ENCODE measurements at places on chromosomes 1 and 21. TPM values are rescaled to one million over a fixed set of nuclear protein-coding genes. Genes with fewer than 3 reads are reported as not detected.

KLHL17 gene
- total RNA-seq: 4.2 TPM

MAPKAPK2 gene
- 80.7 TPM for total RNA-seq

FGR gene
- 17.0 TPM for total RNA-seq

TSSK3 gene
- total RNA-seq: 1.1 TPM

DNA sequence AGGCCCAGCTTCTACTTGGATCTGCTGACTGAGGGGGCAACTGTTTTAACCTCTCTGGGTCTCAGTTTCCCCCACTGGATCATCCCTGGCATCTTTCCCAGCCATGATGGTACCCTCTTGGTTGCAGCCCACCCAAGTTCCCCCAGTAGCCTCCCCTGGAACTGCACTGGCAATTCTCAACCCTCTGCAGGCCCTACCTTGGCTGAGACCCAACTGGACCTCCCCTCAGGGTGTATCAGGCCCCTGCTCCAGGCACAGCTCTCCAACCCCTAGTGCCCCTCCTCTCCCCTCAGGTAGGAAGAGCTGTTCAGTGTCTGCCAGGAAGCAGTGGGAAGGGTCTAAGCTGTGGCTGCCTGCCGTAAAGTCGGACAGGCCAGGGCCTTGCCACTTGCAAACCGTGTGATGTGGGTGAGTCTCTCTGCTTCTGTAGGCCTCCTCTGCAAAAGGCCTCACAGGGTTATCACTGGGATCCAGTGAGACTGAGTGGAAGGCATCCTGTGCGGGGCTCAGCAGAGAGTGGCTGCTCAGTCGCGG, 32.1 kb downstream of the RHBG start:
- H3K27ac ChIP-seq: no peak overlapping the region
- no peaks in the 10 kb centered on the region for H3K4me1 ChIP-seq
- no peak overlapping the region for H3K4me3 ChIP-seq
- DNase-seq: no peak
- no peaks in the 10 kb centered on the region for H3K36me3 ChIP-seq

- DNase-seq: no peak
- H3K27me3 ChIP-seq: no peaks in the 10 kb centered on the region
- H3K4me1 ChIP-seq: peaks cover 24% of the 10 kb centered on the region
- H3K27ac ChIP-seq: peak overlapping the region; percentile 57
Observed at GRCh38 chr1:55580845-55581332, 365.7 kb upstream of the USP24 start.

DNA sequence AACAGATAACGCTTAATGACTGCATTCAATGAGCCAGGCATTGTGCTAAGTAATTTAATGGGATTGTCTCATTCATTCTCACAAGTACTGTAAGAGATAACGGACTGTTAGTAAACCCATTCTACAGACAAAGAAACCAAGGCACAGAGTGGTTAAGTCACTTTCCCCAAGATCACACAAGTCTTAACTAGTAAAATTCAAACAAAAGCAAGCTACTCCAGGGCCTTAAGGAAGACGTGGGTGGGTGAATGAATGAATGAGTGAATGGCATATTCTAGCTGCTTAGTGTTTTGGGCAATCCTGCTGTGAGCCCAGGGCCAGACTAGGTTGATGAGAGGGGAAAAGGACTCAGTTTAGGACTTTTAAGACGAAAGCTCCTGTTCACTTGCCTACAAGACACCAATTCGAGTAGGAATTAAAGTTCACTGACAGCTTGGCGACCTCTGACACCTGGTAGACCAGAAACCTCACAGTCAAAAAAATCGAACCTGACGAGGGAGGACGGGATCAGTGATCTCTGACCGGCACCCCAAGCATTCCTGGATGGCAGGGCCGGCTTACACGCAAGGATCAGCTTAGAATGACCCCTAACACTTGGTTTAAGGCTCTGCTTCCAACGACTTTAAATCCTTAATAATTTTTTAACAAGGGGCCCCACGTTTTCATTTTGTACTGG, 557 bp downstream of the EMC1 start:
- no peaks in the 10 kb centered on the region for H3K27me3 ChIP-seq
- no peaks in the 10 kb centered on the region for H3K36me3 ChIP-seq
- H3K27ac ChIP-seq: peak overlapping the region; percentile 91
- no peak for DNase-seq
- peaks cover 16% of the 10 kb centered on the region for H3K4me1 ChIP-seq

DNA sequence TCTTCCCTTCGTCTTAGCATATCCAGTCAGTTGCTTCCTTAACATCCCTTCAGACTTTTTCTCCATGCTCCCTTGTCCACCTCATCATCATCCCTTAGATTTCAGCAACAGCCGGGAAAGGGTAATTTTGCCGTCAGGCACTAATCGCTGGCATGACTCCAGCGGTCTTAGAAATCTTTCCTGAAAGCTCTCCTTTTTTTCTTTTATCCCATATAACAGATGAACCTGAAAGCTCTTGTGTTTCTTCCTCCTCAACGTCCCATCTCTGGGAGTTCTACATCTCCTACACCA, 10.4 kb upstream of the BOLA1 start:
- no peak for DNase-seq
- H3K27ac ChIP-seq: peak overlapping the region; percentile 100
- no peaks in the 10 kb centered on the region for H3K27me3 ChIP-seq
- H3K4me3 ChIP-seq: peak overlapping the region; percentile 76

- H3K4me3 ChIP-seq: no peak overlapping the region
- DNase-seq: no peak
- peaks cover 9% of the 10 kb centered on the region for H3K4me1 ChIP-seq
- no peaks in the 10 kb centered on the region for H3K36me3 ChIP-seq
- no peaks in the 10 kb centered on the region for H3K27me3 ChIP-seq
Observed at GRCh38 chr1:14937288-14937949, 216.1 kb upstream of the TMEM51 start.

DNA sequence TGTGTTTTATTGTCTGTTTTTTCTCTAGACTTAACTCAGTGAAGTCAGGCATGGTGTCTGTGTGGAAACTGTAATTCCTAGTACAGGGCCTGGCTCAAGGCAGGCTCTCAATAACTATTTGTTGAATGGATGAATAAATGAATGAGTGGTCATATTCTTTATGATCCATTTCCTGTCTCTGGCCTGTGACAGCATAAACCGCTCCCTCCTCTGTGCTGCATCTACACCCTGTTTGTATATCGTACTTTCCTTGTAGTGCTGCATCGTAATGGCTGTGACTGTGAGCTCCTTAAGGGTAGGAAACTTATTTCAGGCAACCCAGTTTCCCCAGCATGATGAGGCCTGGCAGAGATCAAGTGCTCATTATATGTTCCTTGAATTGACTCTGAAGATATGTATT, 337.5 kb upstream of the USP24 start:
- no peaks in the 10 kb centered on the region for H3K36me3 ChIP-seq
- H3K27me3 ChIP-seq: no peaks in the 10 kb centered on the region
- no peak overlapping the region for H3K4me3 ChIP-seq
- no peak overlapping the region for H3K27ac ChIP-seq

GRCh38 chr1:110605901-110606656, at the start of gene KCNA2:
KCNA2 (minus strand) TSS chr1:110606358; CDS start chr1:110604782, 1,576 bp downstream.
- DNase-seq: no peak
- peaks cover 10% of the 10 kb centered on the region for H3K4me1 ChIP-seq
- H3K27ac ChIP-seq: no peak within 1 kb of the TSS

GRCh38 chr1:161946071-161946987, 77.3 kb downstream of the OLFML2B start:
- no peak for DNase-seq
- no peak overlapping the region for H3K4me3 ChIP-seq
- H3K4me1 ChIP-seq: peaks cover 5% of the 10 kb centered on the region
- H3K27me3 ChIP-seq: no peaks in the 10 kb centered on the region

DNA sequence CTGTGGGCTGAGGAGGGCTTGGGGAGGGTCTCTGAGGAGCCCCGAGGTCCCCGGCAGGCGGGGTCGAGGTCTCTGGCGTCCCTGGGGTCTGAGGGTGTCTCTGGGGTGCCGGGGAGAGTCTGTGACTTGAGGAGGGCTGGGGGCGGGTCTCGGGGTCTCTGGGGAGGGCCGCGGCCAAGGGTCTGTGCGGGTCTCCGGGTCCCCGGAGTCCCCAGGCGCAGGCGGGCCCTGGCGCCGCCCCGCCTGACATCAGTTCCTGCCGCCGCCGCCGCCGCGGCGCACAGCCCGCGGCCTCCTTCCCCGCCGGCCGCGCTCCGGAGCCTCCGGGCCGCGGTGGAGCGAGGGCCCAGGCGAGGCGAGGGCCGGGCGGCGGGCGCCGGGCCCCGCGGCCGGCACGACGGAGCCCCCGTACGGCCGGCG, at the start of gene PLEKHM2:
PLEKHM2 (plus strand) TSS at position 279 of the 420 bp plus-strand sequence. CDS start 239 bp downstream, outside the sequence.
- peaks cover 36% of the 10 kb centered on the region for H3K4me1 ChIP-seq
- peak within 1 kb of the TSS; percentile 76 for H3K4me3 ChIP-seq
- no peaks in the 10 kb centered on the region for H3K36me3 ChIP-seq
- no peaks in the 10 kb centered on the region for H3K27me3 ChIP-seq
- H3K27ac ChIP-seq: peak within 1 kb of the TSS; percentile 97

- peak overlapping the region; percentile 95 for H3K27ac ChIP-seq
- H3K4me3 ChIP-seq: no peak overlapping the region
- DNase-seq: no peak
- H3K36me3 ChIP-seq: no peaks in the 10 kb centered on the region
- H3K27me3 ChIP-seq: no peaks in the 10 kb centered on the region
Observed at GRCh38 chr1:31573261-31573660, 3.1 kb upstream of the TINAGL1 start.

DNA sequence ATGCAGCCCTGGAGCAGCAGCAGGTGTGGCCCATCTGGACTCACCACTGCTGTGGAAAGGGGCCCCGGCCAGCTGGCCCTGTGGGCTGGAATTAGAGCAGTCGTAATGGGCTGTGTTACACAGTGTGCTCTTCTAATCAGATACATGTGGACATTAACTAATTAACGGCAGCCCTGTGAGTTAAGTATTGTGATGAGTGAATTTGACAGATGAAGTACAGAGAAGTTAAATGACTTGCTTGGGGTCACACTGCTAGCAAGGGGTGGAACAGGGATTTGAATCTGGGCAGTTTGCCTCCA, 58.6 kb downstream of the MDM4 start:
- H3K27ac ChIP-seq: no peak overlapping the region
- no peaks in the 10 kb centered on the region for H3K27me3 ChIP-seq
- H3K36me3 ChIP-seq: no peaks in the 10 kb centered on the region
- DNase-seq: no peak
- peaks cover 3% of the 10 kb centered on the region for H3K4me1 ChIP-seq
- H3K4me3 ChIP-seq: no peak overlapping the region

DNA sequence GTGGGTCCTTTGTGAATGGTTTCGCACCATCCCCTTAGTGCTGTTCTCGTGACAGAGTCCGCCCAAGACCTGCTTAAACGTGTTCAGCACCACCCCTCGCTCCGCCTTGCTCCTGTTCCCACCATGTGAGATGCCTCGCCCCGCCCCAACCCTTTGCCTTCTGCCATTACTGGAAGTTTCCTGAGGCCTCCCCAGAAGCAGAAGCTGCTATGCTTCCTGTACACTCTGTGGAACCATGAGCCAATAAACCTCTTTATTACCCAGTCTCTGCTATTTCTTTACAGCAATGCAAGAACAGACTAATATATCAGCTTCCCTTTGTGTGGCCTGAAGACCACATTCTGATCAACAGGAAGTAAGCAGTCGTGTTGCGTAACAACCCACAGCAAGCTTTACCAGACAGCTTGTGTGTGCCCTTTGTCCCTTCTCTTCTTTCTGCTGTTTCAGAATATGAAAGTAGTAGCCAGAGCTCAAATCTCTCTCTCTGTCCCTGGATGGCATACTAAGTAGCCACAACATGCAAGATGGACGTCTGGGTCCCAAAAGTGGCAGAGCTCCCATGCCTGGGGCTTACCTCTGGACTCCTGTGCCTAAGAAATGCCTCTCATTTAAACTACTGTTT, 14.1 kb downstream of the HENMT1 start:
- no peaks in the 10 kb centered on the region for H3K36me3 ChIP-seq
- peaks cover 15% of the 10 kb centered on the region for H3K4me1 ChIP-seq
- DNase-seq: peak; percentile 37
- peak overlapping the region; percentile 29 for H3K4me3 ChIP-seq
- no peaks in the 10 kb centered on the region for H3K27me3 ChIP-seq
- H3K27ac ChIP-seq: peak overlapping the region; percentile 58

- no peaks in the 10 kb centered on the region for H3K36me3 ChIP-seq
- no peaks in the 10 kb centered on the region for H3K4me1 ChIP-seq
- DNase-seq: no peak
- H3K27me3 ChIP-seq: no peaks in the 10 kb centered on the region
- no peak overlapping the region for H3K4me3 ChIP-seq
Observed at GRCh38 chr1:168799927-168800605, 71.1 kb upstream of the DPT start.

DNA sequence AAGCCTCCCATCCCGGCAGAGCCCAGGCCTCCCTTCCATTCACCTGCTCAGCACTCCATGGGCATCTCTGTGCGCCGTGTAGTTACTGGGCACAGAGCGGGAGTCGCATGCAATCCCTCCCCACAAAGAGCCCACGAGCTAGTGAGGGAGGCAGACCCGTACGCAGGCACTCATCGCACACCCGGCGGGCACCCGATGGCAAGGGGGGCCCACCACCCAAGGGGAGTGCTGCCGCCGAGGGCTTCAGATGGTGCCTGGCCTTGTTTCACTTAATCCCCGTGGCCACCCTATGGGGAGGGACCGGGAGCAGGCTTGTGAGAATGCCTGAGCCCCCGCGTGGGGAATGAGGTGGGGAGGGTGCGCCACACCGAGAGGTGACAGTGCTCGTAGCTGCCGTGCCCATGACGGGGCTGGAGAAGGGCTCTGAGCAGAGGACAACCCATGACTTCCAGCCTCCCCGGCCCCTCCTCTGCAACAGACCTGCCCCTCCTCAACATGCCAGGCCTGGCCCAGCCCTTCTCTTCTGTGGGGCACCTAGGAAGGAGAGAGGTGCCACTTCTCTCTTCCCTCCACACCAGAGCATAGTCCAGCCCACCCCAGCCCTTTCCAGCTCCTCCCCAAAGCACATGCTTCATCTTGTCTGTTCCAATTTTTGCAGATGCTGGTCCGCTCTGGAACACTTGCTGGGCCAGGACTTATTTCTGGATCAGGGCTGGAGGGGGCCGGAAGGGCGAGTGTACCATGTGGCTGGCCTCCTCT, 30.2 kb upstream of the SELENON start:
- no peak for DNase-seq
- peaks cover 29% of the 10 kb centered on the region for H3K4me1 ChIP-seq
- no peaks in the 10 kb centered on the region for H3K27me3 ChIP-seq
- H3K27ac ChIP-seq: no peak overlapping the region
- no peak overlapping the region for H3K4me3 ChIP-seq
- H3K36me3 ChIP-seq: peaks cover 7% of the 10 kb centered on the region

All from thoracic aorta (tissue), 2 donors.